Hepatocyte (in vitro differentiated cells): ENCODE measurements at places on chromosomes 6 and 20. TPM values are rescaled to one million over a fixed set of nuclear protein-coding genes. Genes with fewer than 3 reads are reported as not detected.

The SPATS1 gene
- total RNA-seq = not detected in 2 replicates

GRCh38 chr20:52289956-52290565 lies 98.5 kb upstream of the ZFP64 start:
- DNase-seq = no peak

DNA sequence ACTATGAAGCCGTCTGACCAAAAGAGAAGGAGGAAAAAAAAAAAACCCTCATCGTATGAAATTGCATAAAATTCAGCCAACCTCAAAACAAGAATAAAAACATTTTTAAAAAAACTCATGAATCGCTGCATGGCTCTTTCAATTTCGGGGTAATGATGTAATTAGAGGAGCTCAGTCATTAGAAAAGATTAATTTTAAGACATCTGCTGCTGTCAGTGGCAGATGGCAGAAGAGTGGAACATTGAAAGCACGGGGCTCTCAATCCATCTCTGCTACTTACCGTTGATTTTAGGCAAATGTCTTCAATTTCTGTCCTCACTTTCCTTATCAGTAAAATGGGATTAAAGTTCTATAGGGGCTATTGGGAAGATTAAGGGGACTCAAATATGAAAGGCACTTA lies 79.1 kb downstream of the EYA2 start:
- no peak for DNase-seq

The ARMH2 gene
- not detected in 2 replicates for total RNA-seq

- DNase-seq = no peak
Measured at GRCh38 chr20:10846766-10847165, 173.0 kb upstream of the JAG1 start.

- no peak for DNase-seq
Measured at GRCh38 chr20:43285170-43285569, 95.5 kb upstream of the PTPRT start.

GRCh38 chr6:107228754-107229153 lies 113.4 kb upstream of the BEND3 start:
- DNase-seq = no peak

GRCh38 chr6:142913511-142914047 lies 31.4 kb downstream of the HIVEP2 start:
- no peak for DNase-seq

The SYCP2 gene
- total RNA-seq = 1.5 and 1.7 TPM in 2 replicates

- no peak for DNase-seq
Measured at GRCh38 chr20:31474758-31475427, at the start of the genes DEFB124 and REM1. Gene DEFB124 (minus strand): TSS chr20:31475127. CDS start chr20:31473013, 2,114 bp downstream. Gene REM1 (plus strand): TSS chr20:31475288. CDS start chr20:31476446, 1,158 bp downstream.

GRCh38 chr20:50434653-50435396 lies 75.4 kb upstream of the PTPN1 start:
- no peak for DNase-seq

DNA sequence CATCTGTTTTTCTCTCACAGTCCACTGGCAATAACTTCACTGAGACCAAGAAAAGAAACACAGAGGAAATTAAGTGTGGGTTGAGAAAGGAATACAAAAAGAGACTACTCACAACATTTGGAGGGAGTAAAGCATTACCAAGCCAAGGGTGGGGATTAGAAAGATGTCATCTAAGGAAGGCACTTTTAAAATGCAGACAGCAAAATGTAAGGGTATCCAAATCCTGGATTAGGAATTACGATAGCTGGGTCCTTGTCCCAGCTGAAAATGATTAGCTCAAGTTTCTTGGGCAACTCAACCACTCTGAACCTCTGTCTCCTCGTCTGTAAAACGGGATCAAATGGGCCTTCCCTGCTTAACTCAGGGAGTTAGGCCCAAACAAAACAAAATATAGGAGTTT lies 2.2 kb downstream of the LEMD2 start:
- DNase-seq = no peak
